Inflammatory macrophage treated with lipopolysaccharide for 1 hour (primary cell): ENCODE measurements at places on chromosomes 2 and 18.
A peak's percentile ranks its signal among the peaks of the same experiment; 100 is the strongest.

- peak; percentile 42 for DNase-seq
These were observed 74.6 kb downstream of the CLHC1 start for GRCh38 chr2:55157474-55157884.

DNA sequence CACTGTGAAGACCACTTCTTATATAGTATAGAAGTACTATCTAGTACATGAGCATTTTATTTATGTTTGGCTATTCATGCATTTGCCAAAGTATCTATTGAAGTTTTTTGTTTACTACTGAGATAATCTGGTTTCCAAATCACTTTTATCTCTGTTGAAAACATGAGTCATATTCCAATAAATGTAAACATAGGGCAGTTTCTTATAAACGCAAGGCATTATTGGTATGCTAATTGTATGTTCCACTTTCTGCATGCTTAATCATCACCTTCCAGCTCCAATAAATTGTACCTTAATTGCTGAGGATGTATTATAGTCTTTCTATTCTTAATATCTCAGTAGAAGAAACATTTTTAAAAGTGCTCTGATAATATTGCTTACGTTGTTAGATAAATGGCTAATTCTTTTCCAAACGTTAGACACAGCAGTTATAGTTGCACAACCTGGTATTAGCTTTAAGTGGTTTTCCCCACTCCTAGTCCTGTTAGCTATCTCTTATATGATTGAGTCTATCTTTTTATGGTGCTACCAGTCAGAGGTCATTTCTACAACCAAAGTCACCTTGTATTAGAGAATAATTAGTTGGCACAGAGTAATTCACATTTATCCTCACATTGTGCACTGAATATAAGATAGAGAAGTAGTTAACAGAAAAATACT lies 17.2 kb downstream of the ITGA4 start:
- no peak for DNase-seq

DNA sequence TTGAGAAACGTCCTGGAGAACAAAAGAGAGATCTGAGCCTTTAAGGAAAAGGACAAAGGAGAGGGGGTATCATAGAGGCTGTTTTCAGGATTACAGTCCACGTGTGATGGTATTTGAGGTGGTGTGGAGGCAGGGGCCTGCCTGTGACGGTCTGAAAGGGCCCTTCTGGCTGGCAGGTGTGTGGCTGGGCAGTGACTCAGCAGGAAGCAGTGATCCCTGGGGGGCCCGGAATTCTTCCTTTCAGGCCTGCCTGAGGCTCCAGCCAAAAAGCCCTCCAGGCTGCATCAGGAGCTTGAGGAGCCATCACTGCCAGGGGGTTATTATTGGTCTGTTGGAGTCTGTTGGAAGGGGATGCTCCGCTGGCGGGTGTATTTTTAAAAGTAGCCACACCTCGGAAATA lies 97.2 kb upstream of the TMEM18 start:
- DNase-seq: no peak

GRCh38 chr2:189639007-189639609 lies 22.2 kb upstream of the ASNSD1 start:
- DNase-seq: no peak

DNA sequence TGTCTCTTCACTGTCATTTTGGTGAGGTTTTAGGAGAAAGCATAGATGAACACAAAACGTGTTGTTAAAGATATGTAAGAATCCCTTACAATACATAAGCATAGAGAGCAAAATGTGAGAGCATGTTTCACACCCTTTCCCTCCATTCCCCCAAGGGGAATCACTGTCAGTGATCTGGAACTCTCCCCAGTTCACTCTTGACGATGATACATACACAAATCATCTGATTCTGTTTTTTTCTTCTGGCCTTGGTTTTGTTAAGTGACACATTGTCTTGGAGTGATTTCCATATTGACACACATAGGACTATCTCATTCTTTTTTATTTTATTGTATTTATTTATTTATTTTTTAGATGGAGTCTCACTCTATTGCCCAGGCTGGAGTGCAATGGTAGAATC lies 53.7 kb upstream of the TANC1 start:
- no peak for DNase-seq

GRCh38 chr2:54657664-54658083 lies 65.8 kb upstream of the EML6 start:
- DNase-seq: peak; percentile 63

DNA sequence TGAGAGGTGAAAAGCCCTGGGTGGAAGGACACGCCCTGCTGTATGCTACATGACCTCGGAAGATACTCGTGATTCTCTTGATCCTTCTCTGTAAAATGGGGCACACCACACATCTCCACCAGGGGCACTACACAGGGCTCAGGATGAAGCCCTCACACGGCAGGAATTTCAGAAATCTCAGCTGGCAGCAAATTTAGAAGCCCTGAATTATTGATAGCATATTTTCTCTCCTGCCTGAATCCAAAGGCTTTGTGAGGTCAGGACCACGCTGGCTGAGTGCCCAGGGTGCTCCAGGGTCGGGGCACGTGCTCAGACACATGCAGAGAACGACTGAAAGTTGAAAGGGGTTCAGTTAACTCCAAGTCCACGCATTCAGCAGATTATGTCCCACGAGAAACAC lies 42.1 kb upstream of the GALR1 start:
- DNase-seq: peak; percentile 65

GRCh38 chr18:79314838-79315388 lies 80.8 kb upstream of the NFATC1 start:
- DNase-seq: no peak

- DNase-seq: no peak
These were observed 16.8 kb downstream of the KCNH7 start for GRCh38 chr2:162821718-162822117.

- no peak for DNase-seq
These were observed 484.8 kb upstream of the CNTNAP5 start for GRCh38 chr2:123540291-123540690.

DNA sequence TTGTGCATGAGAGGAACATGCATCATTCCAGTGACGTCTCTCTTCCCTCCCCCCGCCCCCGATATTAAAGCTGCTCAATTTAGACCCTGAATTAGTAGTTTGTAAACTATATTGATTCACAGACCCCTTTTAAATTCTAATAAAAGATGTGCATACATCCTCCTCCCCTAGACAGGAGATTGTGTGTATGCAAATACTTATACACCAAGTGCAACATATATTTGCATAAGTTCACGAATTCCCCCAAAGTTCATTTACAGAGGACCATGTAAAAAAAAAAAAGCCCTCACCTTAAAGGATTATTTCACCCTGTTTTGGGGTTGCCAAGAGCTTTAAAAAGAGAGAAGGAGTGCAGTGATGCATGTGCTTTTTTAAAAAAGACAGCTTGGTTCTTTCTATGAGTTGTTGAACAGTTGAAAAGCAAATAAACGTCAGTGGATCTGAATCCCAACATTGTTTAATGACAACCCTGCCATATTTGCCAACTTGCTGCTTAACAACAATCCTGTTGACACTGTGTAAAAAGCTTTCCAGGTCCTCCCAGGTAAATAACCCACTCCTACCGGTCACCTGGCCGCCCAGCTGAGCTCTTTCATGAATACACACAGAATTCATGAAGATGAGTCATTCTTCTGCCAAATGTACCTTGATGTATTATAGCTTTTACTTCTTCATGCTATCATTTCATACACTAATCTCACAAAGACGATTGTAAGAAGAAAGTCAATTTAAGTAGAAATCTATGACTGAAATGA lies 211.5 kb downstream of the IKZF2 start:
- no peak for DNase-seq

DNA sequence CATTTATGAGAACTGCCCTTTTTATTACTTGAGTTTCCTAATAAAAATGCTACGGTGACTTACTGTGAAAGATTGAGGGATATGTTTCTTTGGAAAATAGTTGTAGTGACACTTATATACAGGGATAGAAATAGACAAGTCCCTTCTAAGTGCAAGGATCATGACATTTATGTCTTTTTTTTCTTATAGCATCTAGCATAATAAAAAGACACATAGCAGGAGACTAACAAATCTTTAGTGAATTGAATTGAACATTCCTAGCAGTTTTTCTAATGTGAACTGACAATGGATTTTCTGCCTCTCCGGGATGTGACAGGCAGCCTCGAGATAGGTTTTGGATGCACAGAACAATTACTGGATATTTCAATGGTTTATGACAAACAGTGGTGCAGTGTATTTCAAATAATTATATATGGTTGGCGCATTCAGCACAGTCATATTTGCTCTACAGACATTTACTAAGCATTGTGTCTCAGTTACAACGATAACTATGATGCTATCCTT lies 562.8 kb downstream of the ADCYAP1 start:
- no peak for DNase-seq

- DNase-seq: no peak
These were observed 58.9 kb upstream of the KCNG2 start for GRCh38 chr18:79738581-79739439.

- DNase-seq: no peak
These were observed 917 bp downstream of the MPPE1 start for GRCh38 chr18:11906926-11907874.

DNA sequence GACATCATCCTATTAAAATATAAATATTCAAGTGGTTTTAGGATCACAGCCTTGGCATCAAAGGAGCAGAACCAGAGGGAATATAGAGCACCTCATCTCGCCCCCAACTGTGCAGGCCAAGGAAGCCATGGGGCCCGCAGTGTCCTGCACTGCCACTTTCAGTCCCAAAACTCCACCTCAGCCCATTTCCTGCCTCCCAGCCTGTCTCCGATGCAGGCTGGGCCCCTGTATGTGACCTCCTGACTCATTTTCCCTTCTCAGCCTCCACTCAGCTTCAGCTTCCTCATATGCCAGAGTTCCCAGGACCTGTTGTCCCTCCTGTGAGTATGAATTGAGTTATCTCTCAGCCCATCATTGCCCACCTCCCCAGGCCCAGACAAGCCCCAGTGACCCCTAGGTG lies 72.9 kb upstream of the GLI2 start:
- DNase-seq: no peak

- no peak for DNase-seq
These were observed 33.0 kb upstream of the CCDC195 start for GRCh38 chr2:224749136-224749535.

DNA sequence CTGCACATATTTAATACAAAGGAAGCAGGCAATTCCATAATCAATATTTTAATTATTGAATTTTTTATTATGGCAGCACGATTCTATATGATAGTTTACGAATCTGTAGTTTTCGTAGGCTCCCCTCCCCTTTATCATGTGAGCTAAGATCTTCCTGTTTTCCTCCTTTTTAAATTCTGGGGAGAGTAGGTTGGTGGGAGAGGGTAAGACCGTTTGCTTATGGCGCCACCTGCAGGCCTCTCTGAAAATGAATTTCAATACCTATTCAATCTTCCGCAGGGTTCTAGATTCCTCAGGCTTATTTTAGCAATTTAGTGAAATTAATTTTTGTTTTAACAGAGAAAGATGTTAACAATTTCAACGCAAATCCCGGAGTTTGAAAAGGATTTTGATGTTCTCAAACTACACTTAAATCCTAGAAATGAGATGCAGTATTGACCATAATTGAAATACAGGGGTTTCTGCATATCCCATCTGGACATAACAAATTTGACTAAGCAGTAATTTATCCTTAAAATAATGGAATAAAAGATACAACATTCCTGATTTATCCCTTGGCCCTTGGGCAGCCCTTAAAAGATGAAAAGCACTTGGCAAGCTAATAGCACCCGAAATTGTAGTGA lies 12.8 kb upstream of the GBX2 start:
- DNase-seq: peak; percentile 30

DNA sequence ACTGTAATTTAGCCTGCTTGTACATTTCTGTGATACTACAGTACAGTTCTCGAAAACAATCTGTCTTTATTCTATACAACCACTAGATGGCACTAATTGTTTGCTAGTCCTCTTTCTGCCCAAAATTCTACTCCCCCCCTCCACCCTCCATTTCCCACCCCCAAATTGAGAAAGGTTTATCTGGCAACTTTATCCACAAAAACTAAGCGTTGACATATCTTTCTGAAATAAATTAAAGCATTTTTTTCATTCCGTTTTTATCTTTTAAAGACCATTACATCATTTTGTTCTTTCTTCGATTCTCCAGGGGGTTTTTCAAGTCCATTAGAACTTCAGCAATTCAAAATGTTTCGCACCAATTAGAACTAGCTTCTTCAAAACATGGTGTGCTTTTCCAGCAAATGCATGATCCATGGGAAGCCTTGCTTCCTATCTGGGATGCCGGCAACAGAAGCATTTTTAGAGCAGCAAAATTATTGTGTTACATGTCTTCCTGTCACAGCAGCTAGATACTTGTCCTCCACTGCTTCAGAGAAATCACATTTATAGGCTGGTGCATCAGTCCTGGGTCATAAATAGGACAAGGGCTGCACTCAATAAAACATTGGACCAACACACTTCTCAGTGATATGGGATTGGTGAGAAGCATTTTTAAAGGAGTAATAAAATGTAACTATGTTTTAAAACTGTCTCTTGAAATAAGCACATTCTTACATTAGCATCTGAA lies 241.3 kb downstream of the PAX3 start:
- DNase-seq: peak; percentile 14

DNA sequence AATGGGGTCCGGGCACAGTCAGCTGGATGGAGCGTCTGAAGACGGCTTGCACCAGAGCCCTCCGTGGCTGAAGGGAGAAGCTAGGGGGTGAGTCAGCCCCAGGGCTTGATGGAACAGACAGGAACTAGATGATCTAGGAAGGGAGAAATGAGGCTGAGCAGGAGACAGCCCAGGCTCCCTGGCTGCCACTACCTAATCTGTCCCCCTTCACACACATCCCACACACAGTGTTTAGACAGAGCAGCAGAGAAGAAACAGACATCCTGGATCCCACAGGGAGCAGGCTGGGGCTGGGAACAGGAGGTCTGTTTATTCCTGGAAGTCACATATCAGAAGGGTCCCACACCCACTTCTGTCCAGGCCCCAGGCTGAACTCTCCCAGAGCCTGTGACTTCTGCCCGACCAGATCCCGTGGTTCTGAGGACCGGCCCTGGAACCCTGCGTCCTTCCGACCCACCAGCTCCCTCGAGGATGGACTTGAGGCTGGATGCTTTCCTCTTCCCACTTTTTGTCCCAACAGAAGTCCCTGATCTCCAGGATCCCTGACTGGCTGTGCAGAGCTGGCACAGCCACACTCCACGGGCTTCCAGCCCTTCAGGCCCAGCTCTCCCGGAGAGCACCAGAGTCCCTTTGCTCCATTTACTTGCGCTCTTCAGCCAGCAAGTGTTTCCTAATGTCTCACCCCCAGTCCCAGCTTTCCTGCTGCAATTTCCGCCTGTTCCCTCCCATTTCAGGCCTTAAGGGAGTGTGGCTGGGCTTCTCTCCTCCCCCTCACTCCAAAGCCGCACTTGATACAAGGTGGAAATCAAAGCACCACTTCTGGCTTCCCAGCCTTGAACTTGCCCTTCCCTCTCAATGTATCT lies 1.5 kb upstream of the GPBAR1 start:
- DNase-seq: peak; percentile 70

DNA sequence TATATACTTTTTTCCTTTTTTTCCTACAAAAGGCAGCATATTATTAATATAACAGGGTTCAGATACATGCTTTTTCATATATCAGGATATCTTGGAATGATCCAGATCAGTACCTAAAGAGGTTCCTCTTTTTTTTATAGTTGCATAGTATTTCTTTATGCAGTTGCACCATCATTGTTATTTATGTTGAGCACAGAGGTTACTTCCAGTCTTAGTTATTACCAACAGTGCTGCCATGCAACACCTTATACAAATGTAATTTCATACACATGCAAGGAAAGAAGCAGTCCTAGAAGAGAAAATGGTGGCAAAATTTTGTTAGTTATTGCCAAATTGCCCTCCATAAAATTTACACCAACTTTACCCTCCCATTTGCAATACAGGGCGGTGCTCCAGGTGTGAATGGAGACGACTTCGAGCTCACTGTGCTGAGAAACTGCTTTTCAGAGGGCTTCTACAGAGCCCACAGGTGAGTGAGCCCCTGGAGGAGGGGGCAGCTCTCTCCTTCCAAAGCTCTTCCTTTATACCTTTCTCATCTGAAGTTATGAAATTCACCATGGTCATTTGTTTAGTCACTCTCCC lies 30.0 kb upstream of the KCMF1 start:
- DNase-seq: peak; percentile 68
